ENCODE measurements at places on chromosomes 13 and 19.

GRCh38 chr13:53198736-53199135, 170.1 kb downstream of the OLFM4 start:
- DNase-seq, result no peak

DNA sequence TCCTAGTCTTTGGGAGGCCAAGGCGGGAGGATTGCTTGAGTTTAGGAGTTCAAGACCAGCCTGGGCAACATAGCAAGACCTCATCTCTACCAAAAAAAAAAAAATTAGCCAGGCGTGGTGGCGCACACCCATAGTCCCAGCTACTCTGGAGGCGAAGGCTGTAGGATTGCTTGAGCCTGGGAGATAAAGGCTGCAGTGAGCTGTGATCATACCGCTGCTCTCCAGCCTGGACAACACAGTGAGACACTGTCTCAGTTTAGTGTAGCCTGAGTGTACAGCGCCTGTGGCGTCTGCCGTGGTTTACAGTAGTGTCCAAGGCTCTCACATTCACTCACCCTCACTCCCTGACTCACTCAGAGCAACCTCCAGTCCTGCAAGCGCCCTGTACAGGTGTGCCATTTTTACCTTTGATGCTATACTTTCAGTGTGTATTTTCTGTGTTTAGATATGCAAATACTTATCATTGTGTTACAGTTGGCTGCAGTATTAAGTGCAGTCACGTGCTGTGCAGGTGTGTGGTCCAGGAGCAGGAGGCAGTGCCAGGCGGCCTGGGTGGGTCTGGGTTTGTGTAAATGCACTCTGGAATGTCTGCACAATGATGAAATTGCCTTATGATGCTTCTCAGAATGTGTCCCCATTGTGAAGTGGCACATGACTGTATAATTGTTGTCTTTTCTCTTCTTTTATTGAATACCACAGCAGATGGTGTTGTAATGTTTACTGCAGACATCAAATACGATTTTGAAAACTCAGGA, 36.1 kb upstream of the DCUN1D2 start:
- DNase-seq, result no peak

DNA sequence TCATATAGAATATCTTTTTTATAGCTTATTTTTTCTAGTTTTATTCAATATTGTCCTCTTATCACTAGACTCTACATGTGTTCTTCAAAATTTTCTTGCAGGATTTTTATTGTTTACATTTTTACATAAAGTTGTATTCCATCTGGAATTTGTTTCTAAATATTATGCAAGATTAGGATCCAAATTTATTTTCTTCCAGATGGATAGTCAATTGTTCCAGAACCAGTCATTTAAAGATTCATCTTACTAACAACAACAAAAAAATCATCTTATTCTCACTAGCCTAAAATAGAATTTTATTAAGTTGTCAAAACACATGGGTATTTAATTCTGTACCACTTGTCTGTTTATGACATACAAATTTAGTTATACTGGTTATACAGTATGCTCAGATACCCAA, 390.4 kb upstream of the GPC6 start:
- DNase-seq, result no peak

DNA sequence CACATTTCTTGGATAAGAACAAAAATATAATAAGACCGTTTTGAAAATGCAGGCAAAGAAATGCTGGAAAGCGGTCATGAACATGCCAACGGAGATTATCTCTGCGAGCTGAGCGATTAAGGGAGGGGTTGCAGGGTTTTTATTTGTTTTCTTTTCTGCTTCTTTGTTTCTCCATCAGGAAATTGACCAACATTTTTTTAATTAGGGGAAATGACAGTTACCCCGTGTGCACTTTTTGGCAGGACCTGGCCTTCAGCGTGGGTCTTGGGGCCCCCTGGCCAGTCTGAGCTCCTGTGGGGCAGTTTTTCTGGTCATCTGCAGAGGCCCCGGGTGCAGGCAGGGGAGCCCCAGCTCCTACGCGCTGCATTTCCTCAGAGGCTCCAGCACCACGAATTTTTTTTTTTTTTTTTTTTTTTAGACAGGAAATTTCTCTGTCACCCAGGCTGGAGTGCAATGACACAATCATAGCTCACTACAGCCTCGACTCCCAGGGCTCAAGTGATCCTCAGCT, 31.3 kb upstream of the HOMER3 start:
- peak; percentile 20 for DNase-seq

DNA sequence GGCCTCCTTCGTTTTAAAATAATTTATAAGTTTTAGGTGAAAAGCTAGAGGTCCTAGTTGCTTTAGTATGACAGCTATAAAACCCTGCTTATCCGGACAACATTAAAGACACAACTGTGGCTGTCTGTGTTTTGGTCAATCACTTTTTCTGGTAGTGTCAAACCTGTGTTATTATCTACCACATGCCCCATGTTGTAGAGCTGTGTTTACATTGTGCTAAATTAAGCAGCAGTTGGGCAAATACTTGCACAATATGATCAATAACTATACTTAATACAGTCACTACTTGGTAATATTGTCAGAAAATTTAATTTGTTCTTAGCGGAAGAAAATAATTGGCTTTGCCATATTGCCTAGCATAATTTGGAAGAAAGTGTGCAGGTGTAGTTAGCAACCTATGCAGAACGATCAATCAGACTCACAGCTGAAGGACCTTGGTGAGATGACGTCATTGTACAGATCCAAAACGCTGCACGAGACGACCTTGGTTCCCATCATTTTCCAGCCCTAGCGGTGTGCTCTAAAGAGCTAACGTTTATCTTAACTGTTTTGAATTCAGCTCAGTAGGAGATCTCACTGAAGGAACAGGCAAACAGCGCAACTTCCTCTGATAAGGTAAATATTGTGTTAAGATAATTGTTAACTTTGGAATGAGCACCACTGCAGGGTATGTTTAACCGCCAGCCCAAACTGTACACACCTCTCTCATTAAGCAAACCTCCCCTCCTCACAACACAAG, 476.6 kb downstream of the IRS2 start:
- DNase-seq, result no peak

- no peak for DNase-seq
These were observed 14.6 kb downstream of the KDM4B start for GRCh38 chr19:4983346-4984105.

DNA sequence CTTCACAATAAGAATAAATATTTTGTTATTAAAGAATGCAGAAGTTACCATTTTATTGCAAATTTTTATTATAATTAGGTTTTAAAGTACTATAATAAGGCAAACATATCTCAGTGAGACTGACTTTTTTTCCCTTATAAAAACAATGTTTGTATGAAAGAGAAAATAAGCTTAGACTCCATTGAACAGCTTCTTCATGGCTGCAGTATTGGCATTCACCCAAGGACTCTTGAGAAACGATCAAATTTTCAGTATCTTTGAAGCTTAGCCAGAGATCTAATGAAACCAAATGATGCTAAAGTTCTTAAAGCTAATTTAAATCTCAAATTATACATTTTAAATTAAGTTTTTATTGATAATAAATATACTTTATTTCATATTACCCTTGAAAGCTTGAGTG, 128.3 kb downstream of the GGACT start:
- no peak for DNase-seq

GRCh38 chr19:55063492-55063843, 520 bp upstream of the RDH13 start:
- DNase-seq, result no peak

GRCh38 chr19:14561847-14562351, 10.0 kb downstream of the NDUFB7 start:
- DNase-seq, result peak; percentile 43

GRCh38 chr19:45133661-45134060, 27.1 kb downstream of the NKPD1 start:
- no peak for DNase-seq

DNA sequence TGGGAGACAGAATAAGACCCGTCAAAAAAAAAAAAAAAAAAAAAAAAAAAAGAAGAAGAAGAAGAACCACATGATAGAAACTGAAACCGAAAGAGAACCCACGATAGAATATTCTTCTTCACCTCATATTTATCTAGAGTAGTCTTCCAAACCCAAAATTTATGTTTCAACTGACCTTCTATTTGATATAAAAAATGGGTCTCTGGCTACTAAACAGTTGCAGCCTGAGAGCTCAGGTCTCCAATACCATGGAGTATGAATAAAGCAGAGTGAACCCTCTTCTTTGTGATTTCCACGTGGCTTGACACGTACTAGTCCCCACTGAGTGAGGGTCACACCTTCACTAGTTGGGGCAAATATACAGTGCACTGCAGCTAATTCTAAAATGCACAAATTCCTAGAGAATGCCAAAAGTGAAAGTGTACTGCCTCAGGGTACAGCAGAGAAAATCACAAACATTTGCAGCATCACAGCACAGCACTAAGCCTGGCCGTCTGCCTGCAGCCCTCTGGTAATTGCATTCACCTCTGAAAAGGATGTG, 30.8 kb upstream of the RFC3 start:
- no peak for DNase-seq

DNA sequence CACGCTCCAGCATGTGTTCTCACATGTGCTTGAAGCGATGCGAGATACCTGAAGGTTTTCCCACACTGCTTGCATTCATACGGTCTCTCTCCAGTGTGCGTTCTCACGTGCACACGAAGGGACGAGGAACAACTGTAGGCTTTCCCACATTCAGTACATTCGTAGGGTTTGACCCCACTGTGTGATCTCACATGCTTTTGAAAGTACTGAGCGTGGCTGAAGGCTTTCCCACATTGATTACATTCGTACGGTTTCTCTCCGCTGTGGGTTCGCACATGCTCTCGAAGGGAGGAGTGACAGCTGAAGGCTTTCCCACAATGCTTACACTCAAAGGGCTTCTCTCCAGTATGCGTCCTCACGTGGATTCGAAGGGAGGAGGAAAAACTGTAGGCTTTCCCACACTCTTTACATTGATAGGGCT, 11.3 kb downstream of the ZNF77 start:
- DNase-seq, result no peak

- DNase-seq, result peak; percentile 33
These were observed 6.1 kb upstream of the KANK2 start for GRCh38 chr19:11203194-11204075.

- DNase-seq, result no peak
These were observed 103.1 kb downstream of the RAP2A start for GRCh38 chr13:97537110-97537509.

DNA sequence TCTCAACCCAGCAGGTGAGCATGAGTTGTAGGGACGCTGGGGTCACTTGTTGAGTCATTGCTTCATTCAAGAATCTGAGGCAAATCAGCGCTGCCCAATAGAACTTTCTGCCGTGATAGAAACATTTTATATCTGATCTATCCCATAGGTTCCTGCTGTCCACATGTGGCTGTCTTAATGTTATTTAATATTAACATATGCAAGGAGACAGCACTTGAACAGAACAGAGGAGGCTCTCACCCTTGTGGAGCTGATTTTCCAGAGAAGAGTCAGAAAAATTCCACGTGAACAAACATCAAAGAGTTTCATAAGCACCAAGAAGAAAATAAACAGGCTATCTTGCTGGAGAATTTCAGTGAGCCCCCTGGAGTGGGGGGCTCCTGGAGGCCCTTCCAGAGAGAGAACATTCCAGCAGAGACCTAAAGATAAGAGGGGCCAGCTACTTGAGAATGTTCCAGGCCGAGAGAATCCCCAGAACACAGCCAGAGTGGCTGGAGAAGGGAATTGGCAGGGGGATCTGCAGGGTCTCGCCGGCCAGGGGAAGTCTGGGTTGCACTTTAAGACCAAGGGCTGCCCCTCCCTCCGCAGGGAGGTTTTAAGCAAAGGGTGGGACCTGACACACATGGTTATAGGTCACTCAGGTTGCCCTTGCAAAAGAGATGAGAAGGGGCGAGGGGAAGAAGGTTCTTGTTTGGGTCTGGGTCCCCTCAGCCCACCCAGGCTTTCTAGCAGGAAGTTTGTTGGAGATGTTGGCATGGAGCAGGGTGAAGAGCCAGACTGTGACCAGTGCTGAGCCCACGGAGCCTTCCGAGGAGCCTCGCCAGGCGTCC, 135.7 kb downstream of the CRYL1 start:
- DNase-seq, result no peak

GRCh38 chr19:40262422-40262821, 22.7 kb downstream of the AKT2 start:
- DNase-seq, result no peak

GRCh38 chr13:21909331-21909730, 238.5 kb downstream of the FGF9 start:
- no peak for DNase-seq

DNA sequence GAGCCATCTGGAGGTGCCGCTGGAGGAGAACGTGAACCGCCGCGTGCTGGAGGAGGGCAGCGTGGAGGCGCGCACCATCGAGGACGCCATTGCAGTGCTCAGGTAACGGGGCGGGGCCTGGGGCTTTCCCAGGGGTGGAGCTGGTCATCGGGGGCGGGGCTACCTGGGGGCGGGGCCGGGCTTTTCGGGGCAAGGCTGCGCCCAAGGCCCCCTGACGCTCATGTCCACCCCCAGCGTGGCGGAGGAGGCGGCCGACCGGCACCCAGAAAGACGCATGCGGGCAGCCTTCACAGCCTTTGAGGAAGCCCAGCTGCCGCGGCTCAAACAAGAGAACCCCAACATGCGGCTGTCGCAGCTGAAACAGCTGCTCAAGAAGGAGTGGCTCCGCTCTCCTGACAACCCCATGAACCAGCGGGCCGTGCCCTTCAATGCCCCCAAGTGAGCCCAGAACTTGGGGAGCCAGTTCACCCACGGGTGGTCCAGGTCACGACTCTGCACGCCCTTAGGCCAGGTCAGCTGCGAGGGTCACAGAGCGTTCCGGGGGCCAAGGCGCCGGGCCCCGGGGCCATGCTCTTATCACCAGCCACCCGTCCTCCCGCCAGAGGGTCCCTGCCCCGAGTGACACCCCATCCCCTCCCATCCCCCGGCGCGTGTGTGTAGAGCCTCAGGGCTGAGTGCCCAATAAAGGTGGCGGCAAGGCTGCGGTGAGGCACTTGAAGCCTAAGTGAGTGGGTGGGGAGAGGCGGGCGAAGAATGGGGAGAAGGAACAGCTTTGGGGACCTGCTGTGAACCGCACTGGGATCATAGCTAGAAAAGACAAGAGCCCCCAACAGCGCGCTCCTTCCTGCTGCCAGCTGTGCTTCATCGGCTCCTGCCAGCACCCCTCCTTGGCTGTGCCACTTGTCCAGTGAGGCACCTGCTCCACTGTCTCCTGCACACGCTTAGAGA, 10.7 kb downstream of the CCDC124 start:
- DNase-seq, result no peak

DNA sequence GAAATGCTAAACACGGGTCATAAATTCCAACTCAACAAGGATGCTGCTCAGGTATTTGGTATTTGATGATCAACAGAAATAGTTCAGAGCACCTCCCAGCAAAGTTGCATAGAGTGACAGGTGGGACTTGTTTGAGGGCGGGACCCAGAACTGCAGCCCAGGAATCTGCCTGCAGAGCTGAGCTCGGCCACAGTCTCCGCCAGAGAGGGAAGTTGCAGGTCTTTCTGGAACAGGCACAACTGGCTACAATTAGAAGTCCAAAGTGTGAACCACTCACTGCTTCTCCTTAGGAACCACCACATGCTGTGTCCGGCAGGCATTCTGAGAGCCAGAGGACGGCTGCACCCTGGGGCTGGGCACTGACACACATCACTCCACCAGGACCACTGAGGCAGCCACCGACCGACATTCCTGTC, 1.1 kb downstream of the SLC15A1 start:
- no peak for DNase-seq

DNA sequence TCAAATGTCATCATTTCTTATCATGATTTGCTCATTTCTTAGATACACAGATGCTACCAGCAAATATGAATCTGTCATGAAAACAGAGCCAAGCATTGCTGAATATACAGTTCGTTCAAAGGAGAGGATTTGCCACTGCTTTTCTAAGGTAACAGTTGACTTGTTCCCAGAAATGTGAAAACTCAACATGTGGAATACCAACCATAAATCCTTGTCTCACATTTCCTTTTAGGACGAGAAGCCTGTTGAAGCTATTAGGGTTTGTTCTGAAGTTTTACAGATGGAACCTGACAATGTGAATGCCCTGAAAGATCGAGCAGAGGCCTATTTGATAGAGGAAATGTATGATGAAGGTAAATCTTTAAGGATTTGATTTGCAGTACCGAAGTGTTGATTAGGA, 86.7 kb downstream of the DNAJC3 start:
- DNase-seq, result no peak

Measured in CD4-positive, alpha-beta T cell treated with Interleukin-4 for 1 hour (primary cell).